ENCODE measurements at places on chromosomes 4 and X. TPM values are rescaled to one million over a fixed set of nuclear protein-coding genes. Genes with fewer than 3 reads are reported as not detected.

GRCh38 chrX:140756941-140757340, 47.4 kb downstream of the LINC00632 start:
- DNase-seq = no peak
- no peak overlapping the region for H3K27ac ChIP-seq
- H3K4me3 ChIP-seq = no peak overlapping the region

GRCh38 chrX:72130762-72131250, 909 bp downstream of the RTL5 start:
- H3K27me3 ChIP-seq = peaks cover 13% of the 10 kb centered on the region
- no peak overlapping the region for H3K27ac ChIP-seq
- peak; percentile 34 for DNase-seq
- peaks cover 34% of the 10 kb centered on the region for H3K36me3 ChIP-seq

DNA sequence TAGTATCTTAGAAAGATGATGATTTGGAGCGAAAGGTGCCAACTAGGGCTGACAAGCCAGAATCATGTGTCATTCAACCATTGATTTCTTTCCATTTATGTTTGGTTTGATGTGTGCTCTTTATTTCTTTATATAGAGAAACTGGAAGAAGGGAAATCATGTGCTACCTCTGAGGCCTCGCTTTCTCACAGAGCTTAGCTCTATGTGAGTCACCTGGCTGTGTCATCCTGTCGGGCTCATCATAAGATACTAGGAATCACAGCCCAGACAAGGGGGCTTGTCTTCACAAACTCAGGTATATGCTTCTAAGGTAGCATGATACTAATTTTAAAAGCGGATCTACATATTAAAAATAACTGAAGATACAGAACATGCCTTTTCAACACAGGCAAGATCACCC, 81.7 kb upstream of the GPM6B start:
- H3K27me3 ChIP-seq = no peaks in the 10 kb centered on the region
- H3K27ac ChIP-seq = no peak overlapping the region
- H3K4me1 ChIP-seq = no peaks in the 10 kb centered on the region
- no peak for DNase-seq
- H3K4me3 ChIP-seq = no peak overlapping the region

EDA2R gene
- total RNA-seq = 8.3 TPM

GRCh38 chrX:133444952-133445831, 29.9 kb upstream of the GPC4 start:
- H3K27me3 ChIP-seq = no peaks in the 10 kb centered on the region
- H3K36me3 ChIP-seq = no peaks in the 10 kb centered on the region
- H3K27ac ChIP-seq = peak overlapping the region; percentile 8
- H3K4me1 ChIP-seq = peaks cover 22% of the 10 kb centered on the region
- peak; percentile 76 for DNase-seq

DNA sequence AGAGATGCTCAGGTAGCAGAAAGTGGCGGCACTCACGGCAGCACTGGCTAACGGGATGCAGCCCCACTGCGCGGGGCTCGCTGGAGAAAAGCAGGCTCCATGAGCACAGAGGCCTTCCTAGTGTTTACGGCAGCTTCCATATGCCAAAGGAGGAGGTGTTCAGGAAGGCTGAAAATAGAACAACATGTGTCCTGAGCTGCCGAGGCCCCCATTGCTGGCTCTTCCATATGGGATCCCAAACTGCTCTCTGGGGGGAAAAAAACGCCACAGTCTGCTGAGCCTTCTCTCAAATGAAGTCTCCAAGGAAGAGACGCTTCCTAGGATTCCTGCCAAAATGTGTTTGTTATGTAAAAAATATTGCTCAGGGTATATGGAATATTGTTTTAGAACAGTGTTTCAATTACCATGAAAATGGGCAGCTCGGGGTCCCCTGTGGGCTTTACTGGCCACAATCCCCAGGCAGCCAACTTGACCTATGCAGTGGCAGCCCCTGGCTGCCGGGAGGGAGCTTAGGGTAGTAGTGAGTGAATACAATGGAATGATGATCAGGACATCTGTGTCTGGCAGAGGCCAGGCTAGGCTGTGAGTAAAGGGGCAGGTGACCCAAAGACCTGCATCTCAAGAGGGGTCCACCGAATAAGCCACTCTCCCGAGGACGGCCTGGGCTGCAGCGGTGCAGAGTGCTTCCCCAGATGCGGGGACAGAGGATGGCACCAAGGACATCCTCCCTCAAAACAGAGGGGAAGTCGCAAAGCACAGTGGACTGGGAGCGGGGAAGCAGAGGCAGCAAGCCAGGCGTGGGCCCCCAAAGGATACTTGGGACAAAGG, 170.1 kb downstream of the AFAP1 start:
- H3K27me3 ChIP-seq = no peaks in the 10 kb centered on the region
- DNase-seq = no peak
- no peak overlapping the region for H3K4me3 ChIP-seq
- H3K36me3 ChIP-seq = peaks cover 19% of the 10 kb centered on the region
- no peaks in the 10 kb centered on the region for H3K4me1 ChIP-seq
- no peak overlapping the region for H3K27ac ChIP-seq

HTRA3 gene
- total RNA-seq = 3.0 TPM

- no peaks in the 10 kb centered on the region for H3K27me3 ChIP-seq
- H3K4me3 ChIP-seq = no peak overlapping the region
- no peak for DNase-seq
- H3K4me1 ChIP-seq = no peaks in the 10 kb centered on the region
- no peak overlapping the region for H3K27ac ChIP-seq
- peaks cover 43% of the 10 kb centered on the region for H3K36me3 ChIP-seq
Observed at GRCh38 chr4:25792876-25793275, 69.9 kb downstream of the SEL1L3 start.

EREG gene
- total RNA-seq = not detected

GRCh38 chrX:110532581-110532931, 173.9 kb downstream of the RTL9 start:
- H3K36me3 ChIP-seq = no peaks in the 10 kb centered on the region
- H3K27ac ChIP-seq = no peak overlapping the region
- H3K27me3 ChIP-seq = no peaks in the 10 kb centered on the region
- no peaks in the 10 kb centered on the region for H3K4me1 ChIP-seq
- no peak for DNase-seq
- H3K4me3 ChIP-seq = no peak overlapping the region

GRCh38 chr4:168713253-168713652, 216.4 kb downstream of the PALLD start:
- H3K27me3 ChIP-seq = peaks cover 6% of the 10 kb centered on the region
- no peak overlapping the region for H3K4me3 ChIP-seq
- no peak for DNase-seq
- H3K36me3 ChIP-seq = no peaks in the 10 kb centered on the region

VEGFC gene
- total RNA-seq = 0.46 TPM

METAP1 gene
- total RNA-seq = 63.5 TPM

TLR8 gene
- not detected for total RNA-seq

FGF13 gene
- total RNA-seq = 17.1 TPM

DNA sequence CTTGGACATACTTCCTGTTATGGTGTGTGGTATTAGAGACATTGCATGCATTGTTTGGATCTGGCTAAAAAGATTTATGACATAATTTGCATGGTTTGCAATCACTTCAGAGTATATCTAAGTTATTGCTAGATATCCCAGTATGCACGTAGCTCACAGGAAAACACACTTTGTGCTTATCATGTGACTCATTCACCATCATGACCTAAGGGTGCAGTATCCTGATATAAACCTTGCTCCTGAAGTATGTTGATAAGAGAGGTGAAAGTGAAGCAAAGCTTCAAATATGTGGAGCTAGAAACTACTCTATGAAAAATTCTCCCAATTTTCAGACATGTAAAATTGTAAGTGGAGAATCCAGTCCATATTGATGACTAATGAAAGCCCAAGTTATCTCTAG, 46.9 kb upstream of the GRXCR1 start:
- H3K4me3 ChIP-seq = no peak overlapping the region
- peaks cover 4% of the 10 kb centered on the region for H3K36me3 ChIP-seq
- no peak overlapping the region for H3K27ac ChIP-seq
- H3K27me3 ChIP-seq = no peaks in the 10 kb centered on the region
- no peaks in the 10 kb centered on the region for H3K4me1 ChIP-seq

DNA sequence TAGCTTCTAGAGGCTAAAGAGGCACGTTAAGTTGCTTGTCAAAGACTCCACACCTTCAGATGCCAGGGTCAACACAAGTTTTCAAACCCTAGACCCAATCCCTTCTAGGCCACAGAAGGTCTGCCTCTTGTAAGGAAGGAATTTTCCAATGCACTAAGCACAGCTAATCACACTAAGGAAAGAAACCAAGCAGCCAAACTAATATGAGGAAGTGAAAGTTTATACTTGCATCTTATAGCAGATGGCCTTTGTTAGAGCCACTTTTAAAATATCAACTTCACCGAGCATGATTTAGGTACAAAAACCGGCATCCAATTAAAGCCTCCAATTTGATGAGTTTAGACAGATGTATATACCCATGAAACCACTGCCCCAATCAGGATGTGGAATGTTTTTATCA, 9.9 kb downstream of the FHL1 start:
- no peak overlapping the region for H3K27ac ChIP-seq
- no peaks in the 10 kb centered on the region for H3K27me3 ChIP-seq
- no peak overlapping the region for H3K4me3 ChIP-seq
- peaks cover 2% of the 10 kb centered on the region for H3K36me3 ChIP-seq

SPANXB1 gene
- total RNA-seq = not detected

DNA sequence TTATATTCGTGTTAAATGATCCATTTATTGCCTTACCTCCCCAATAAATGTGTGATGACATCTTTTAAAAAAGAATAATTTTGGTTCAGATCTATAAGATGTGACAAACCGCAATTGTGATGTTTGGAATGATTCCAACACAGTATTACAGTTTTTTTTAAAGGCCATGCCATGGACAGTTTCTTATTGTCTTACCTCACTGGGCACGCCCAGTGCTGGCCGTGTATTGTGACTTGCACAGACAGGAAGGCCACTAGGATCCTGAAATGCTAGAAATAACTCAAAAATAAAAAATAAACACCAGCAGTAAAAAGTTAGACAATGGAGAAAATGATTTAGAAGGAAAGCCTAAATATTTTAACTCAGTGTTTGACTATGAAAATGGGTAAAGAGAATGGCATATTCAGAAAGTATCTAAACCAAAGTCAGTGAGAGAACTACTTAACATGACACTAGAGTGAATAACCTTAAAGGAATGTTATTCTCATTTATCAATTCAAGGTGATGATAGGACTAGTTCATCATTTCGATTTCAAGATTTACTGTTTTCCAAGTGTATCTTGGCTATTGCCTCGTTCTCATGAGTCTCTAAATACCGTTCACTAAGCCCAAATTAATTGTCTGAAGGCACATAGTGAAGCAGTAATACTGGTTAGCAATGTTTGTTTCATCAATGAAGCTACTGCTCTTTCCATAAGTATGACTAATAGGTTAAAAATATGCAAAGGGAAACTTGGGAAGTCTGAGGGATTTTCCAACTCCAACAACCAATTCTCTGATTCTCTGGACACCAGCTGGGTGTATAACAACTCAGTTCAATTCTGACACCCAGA, 46.1 kb upstream of the VEGFC start:
- H3K4me3 ChIP-seq = no peak overlapping the region
- DNase-seq = no peak
- no peaks in the 10 kb centered on the region for H3K4me1 ChIP-seq
- no peaks in the 10 kb centered on the region for H3K27me3 ChIP-seq
- no peak overlapping the region for H3K27ac ChIP-seq

GRCh38 chr4:144711700-144712456, 65.9 kb downstream of the HHIP start:
- no peaks in the 10 kb centered on the region for H3K27me3 ChIP-seq
- H3K4me3 ChIP-seq = no peak overlapping the region
- H3K36me3 ChIP-seq = no peaks in the 10 kb centered on the region
- no peak overlapping the region for H3K27ac ChIP-seq
- no peak for DNase-seq

DNA sequence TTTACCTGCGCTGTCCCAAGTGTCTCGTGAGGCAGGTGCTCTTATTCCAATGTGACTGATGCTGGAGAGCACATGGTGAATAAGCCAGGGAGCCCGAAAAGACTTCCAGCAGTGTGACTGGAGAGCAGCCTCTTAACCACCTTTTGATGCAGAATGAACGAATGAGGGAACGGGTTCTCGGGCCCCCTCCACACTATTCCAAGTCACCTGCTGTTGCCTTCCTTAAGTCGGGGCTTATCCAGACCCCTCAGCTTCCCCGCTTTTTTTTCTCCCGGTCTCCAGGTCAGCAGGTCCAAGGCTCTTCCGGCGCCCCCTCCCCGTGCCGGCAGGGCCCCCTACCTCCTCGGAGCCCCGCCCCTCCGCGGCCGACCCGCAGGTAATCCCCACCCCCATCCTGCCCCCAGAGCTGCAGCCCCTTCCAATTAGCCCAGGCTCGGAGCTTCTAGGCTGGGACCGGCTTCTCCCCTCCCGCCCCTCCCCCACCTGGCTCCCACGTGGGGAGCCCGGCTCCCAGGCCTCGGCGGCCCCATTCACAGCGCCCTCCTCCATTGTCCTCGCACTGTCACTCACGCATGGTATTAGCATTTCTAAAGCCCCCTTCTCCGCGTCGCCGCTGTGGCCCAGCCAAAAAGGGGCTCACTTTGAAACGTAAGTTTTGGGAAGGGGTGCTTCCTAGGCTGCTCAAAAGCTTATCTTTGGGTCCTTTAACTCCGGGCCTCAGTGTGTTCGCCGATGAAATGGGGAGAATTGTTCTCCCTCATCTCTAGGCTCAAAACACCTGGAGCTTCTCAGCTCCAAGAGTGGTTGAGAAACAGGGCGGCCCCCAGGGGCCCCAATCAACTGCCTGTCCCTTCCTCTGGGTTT, 56.2 kb upstream of the PJA1 start:
- peaks cover 14% of the 10 kb centered on the region for H3K27me3 ChIP-seq
- H3K4me1 ChIP-seq = no peaks in the 10 kb centered on the region
- peak overlapping the region; percentile 7 for H3K4me3 ChIP-seq

DNA sequence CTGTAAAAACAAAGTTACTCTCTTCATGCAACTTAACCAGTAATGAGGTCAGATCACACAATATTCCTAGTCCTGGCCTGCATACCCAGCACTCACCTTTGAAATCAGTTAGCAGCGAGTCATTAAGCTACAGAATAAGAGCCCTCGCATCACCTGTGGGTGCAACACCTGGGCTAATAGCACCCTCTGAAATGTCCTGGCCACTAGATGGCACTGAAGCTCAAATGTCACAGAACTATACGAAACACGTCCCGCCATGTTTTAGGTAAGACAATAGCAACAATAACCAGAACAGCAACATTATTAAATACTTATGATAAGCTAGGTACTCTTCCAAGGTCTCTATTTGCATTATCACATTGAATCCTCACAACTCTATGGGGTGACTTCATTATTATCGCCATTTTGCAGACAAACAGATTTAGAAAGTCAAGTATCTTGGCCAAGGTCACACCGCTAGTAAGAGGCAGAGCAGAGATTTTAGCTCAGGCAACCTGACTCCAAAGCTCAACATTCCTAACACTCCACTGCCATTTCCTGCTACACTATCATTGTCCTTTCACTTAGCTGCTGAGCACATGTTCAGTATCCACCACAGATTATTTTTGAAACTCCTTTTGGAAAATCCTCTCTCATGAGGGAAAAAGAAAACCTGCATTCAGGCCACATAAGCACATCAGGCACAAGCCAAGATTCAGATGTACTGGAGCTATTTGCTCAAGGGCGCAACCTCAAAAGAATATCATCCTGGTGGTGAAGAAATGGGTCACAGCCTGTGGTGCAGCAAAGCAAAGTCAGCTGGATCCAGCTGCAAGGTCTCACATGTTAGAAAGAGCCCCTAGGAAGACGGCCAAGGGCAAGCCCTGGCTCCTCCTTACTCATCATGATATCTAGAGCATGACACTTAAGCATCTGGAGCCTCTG, 59.5 kb upstream of the KDR start:
- 0 out of 2 replicates have a peak, but pooled peaks cover 7% of the 10 kb centered on the region for H3K36me3 ChIP-seq
- H3K27me3 ChIP-seq = no peaks in the 10 kb centered on the region
- peaks cover 30% of the 10 kb centered on the region for H3K4me1 ChIP-seq
- peak overlapping the region; percentile 21 for H3K27ac ChIP-seq
- peak overlapping the region; percentile 30 for H3K4me3 ChIP-seq

TEX11 gene
- total RNA-seq = 0.24 TPM

PLS3 gene
- total RNA-seq = 315 TPM
